Omental fat pad (tissue), 4 donors: ENCODE measurements at places on chromosomes 5 and 9.

- DNase-seq: no peak
Observed at GRCh38 chr5:34455098-34455497, 201.0 kb upstream of the RAI14 start.

GRCh38 chr9:79489261-79490000, 82.3 kb upstream of the TLE4 start:
- DNase-seq: no peak

- DNase-seq: no peak
Observed at GRCh38 chr5:107274571-107274970, 396.2 kb downstream of the EFNA5 start.

DNA sequence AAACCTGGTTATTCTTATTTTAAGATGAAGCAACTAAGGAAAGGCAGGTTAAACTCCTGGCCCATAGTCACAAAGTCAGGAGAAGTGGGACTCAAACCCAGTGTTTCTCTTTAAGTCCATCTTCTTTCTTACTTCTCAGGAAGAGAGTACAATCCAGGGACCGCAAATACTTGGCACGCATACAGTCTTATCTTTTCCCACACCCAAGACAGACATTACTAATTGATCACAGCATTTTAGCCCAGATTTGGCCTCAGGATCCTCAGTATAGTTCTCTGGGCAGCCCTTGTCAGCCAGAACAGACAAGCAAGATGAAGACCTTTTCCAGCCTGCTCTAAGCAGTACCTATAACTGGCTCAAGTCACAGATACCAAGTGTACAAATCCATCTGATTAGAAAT, 125.5 kb upstream of the RAI14 start:
- no peak for DNase-seq
